Natural killer cell (primary cell): ENCODE measurements at places on chromosomes 3 and 15.

GRCh38 chr3:165196577-165197480 is 645 bp upstream of the SLITRK3 start:
- no peak for DNase-seq

- no peak for DNase-seq
Observed at GRCh38 chr3:116512931-116513330, 67.6 kb upstream of the LSAMP start.

DNA sequence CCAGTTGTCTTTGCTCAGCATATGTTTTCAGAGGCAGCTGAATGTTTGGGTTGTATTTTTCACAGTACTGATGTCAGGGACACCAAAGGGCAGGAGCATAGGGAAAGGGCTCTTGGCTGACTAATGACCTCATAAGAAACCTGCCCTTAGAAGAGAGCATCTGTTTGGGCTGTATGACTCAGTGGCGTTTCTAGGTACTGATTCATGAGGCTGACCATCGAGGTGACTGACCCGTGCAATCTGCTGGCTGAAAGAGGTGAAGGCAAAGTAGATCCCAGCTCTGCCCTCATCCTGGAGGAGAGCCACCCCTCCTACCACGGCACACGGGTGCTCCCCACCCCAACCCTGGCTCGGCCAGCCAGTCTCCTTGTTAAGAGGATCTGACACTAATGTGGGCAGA is 8.3 kb downstream of the LMCD1 start:
- DNase-seq, result no peak

DNA sequence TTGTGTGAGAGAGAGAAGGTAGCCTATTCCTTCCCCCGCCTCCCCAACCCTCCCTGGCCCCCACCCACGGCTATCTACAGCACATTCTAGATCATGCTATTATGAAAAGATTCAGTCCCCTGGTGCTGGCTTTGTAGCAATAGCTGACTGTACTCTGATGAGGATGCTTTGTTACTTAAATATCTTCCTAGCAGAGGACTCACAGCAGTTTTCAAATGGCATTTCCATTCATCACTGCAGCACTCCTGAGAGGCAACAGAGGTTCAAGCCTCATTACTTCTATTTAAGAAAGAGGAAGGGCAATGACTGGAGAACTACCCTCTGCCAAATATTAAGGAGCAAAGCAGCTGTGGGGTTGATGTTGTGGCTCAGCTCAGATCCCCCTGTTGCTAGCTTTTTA is 61.0 kb downstream of the LRRN1 start:
- no peak for DNase-seq

DNA sequence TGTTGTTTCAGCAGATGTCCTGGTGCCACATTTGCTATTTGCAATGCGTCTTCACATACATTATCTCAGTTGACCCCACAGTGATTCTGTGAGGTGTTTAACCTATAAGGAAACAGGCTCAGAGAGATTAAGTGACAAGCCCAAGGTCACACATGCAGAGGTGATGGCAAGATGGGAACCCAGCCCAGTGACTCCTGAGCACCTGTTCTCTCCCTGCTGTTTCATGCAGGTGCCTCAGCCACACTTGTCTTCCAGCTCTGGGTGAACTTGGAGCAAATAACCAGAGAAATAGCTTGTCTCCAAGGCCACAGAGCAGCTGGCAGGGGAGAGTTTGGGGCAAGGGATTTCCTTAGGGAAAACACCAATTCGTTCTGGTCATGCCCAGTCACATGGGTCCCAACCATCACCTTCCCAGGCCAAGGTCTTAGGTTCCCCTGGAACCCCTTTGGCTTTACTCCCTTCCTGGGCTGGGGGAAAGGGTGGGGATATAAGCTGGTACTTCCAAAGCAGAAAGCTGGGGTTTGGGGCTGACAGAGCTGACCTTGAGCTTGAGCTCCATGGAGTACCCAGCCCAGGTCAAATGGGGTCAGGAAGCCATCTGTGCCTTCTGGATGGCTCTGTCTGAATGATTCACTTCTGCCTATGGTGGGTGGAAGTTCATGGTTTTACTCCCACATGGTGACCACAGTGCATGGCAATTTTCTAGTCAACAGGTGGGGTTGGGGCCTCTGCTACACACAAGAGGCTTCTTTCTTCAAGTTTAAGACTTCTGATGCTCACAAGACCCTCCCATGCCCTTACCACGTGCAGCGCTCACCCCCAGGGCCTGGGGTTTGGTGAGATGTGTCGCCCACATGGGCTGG is 22.4 kb downstream of the LIPC start:
- DNase-seq, result no peak

GRCh38 chr3:142963516-142964448 is at the start of gene PAQR9:
TSS of gene PAQR9 (minus strand) at chr3:142963674. CDS start at chr3:142963336, 338 bp downstream.
- DNase-seq, result no peak

DNA sequence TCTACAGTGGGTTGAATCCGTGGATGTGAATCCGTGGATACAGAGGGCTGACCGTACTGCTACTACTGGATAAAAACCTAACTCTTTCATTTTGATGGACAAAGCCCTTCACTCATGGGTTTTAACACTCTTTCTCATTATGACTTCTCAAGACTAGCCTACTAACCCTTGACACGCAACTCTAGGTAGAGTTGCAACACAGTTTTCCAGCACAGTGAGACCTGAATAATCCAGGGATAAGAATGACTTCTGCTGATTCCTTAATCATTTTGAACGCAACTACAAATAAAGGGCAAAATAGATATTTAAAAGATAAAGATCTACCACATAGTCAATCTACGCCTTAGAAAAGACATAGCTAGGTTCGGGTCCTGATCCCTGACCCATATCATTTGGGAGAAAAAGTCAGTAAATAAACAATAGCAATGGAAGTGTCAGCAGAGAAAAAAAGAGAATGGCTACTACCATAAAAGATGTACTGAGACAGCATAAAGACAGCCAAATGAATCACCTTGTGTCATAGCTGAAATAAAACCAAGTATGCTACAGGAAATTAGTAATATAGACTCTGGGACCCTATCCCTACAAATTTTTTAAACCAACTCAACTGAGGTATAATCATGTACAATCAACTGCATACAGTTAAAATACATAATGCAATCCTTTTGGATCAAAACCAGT is 87.6 kb downstream of the DPH6 start:
- no peak for DNase-seq

GRCh38 chr3:115999001-115999585 is 375.8 kb downstream of the GAP43 start:
- DNase-seq, result no peak

DNA sequence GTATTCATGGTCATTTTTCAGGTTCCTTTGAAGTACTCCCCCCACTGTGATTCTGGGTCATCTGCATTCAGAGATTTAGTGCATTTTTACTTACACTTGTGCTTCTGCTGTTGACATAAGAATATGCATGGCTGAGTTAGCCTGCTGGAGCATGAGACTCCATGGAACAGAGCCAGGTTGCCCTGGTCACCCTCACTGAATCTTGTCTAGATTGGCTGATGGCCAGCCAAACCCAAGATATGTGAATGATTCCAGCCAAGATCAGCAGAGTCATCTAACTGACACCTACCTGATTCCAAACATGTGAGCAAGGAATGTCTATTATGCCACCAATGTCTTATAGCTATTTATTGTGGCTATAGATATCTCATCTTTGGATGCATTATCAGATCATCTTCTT is 25.1 kb downstream of the DTWD1 start:
- no peak for DNase-seq

GRCh38 chr15:77575203-77575934 is 57.3 kb downstream of the LINGO1 start:
- DNase-seq, result no peak

DNA sequence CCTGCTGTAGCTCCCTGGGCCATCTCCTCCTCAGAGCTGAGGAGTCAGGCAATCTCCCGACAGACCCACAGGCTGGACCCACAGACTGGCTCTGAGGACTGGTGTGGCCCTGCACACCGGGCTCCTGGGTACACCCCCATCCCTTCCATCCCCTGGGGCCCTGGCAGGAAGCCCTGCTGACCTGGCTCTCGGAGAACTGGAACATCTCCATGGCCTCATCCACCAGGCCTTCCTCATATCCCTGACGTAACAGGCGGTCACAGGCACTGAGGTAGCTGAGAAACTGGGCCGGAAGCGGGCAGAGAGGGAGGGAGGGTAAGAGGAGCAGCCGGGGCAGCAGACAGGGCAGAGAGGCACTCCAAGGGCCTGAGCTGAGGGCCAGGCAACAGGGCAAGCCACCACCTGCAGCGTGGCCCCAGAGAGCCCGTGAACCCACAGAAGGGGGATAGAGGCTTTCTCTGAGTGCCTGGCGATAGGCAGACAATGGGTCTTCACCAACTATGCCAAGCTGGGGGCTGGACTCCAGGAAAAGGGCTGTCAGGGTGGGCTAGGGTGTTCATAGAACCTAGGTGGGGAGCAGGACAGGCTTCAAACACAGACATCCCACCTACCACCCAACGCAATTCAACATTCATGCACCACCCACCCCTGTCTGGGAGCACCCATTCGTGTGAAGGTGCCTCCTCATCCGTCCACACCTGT is 17.9 kb downstream of the KBTBD13 start:
- DNase-seq, result no peak

GRCh38 chr3:189165092-189165612 is 6.6 kb upstream of the TPRG1 start:
- DNase-seq, result no peak

DNA sequence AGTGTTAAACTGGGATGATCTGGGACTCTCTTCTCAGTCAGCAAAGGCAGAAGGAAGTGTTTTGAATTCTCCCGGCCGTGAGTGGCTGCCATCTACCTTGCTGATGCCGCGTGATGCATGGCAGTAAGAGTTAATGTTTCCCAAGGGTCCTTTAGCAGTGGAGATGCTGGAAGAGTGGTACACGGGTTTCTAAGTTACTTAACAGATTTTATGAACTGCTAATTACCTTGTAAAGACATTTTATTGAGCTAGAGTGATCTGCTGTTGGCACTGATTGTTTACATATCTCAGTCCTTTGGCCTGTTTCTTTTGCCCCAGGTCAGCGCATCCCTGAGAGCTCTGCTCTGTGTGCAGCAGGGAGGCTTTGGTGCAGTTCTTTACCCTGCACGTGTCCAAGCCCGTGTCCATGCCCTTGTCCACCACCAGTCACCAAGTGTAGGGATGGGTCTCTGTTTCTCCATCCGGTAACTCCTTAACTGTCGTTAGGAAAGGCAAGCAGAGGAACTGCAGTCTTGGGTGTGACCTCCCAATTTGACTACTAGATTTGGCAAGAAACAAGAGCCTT is 172.3 kb downstream of the SLCO3A1 start:
- DNase-seq, result no peak
